ENCODE measurements at places on chromosomes 12 and 14.

DNA sequence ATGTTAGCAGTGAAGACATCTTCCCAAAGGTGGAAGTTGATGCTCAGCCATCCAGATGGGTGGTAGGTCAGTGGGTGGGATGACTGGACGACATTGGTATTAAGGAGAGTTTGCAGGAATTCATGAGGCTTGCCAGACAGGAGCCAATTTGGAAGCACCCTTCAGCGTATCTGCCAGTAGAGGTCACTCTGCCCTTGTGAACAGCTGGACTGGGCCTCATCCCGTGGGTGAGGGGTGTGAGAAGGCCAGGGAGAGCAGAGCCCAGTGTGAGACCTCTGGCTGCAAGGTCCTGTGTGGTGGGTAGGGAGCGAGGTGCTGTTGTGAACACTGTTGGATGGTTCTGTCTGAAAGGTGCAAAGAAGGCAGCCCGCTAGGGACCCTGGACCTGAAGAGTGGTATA lies 37.7 kb downstream of the SLC5A8 start:
- no peak for DNase-seq

- no peak for DNase-seq
These were observed 22.0 kb downstream of the CFL2 start for GRCh38 chr14:34692348-34692747.

DNA sequence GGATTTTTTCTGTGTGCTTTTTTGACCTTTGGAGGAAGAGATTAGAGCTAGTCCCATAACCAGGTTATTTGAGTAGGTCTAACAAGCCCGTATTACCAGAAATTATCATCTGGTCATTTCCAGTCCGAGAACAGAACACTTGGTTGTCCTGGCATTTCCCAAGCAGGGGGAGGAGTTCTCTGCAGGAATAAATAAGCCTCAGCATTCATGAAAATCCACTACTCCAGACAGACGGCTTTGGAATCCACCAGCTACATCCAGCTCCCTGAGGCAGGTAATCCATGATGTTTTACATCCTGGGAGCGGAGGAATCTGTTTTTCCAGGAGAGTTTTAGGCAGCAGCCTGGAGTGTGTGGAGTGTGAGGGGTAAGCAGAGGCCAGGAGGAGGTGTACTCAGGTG lies at the start of gene SERPINA3:
Gene SERPINA3, plus strand, starts transcription at position 218 of the 400 bp plus-strand sequence. CDS start 2,051 bp downstream, outside the sequence.
- no peak for DNase-seq

DNA sequence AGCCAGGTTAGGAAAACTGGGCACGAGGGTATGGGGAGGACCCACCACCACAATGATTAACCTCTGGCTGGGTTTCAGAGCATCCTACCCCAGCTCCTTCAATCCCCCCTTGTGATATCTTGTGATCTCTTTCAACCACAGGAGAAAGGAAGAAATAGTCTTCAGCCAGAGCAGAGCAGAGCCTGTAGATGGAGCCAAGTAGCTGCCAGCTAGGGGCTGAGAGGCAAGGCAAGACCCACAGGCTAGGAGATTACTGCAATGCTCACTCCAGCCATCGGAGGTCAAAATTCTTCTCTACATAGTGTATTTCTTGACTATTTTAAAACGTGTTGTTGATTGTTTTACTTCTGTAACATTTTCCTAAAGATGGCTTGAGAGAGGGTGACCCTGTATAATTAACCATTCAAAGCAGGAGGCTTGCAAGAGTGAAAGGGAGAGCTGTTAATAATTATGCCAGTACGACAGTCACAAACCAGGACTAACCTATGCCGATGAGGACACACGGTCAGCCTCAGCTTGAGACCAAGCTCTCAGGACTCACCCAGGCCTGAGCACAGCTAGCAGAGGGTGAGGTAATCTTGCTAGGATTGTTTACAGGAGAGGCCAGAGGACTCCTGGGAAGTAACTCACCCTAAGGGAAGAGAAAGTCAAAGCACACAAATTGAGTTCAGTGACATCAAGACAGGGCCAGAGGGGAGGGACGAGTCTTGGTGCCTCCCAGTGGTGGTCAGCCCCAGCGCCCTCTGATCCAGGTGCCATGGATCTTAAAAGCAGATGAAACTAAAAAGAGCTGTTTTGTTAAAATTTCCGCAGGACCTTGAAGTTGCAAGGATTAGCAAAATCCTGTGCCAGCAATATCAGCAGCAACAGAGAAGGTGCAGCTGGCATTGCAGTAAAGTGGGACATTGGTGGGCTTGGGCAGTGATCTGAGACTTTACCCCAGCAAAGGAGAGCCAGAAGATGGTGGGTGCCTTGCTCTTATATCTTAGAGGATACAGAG lies 29.8 kb upstream of the CDKN3 start:
- peak; percentile 50 for DNase-seq

DNA sequence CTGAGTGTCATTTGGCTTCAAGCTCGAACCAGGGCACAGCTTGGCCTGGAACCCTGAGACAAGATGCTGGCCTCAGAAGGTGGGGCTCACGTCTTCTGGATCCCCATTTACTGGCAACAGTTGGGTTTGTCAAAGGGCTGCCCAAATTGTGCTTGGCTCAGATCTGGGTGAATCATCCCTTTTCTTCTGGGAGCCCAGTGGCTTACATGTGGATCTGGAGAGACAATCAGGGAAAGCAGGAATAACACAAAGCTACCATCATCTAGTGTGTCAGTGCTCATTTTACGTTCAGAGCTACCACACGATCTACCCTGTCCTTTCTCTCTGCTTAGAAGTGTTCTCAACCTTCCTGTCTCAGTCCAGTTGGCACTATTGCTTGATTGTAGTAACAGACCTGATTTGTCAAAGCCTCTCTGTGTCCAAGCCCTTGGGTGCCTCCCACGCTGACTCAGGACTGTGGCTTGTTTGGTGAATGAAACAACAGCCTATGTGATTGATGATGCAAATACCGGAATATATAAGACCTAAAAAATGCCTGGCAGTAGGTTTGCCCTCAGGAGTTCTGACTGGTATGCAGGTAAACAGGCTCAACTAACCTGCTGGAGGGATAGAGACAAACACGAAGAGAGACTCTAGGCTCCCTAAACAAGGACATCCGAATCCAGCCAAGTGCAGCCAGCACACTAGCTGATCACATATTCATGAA lies 974.3 kb downstream of the VRK1 start:
- no peak for DNase-seq

DNA sequence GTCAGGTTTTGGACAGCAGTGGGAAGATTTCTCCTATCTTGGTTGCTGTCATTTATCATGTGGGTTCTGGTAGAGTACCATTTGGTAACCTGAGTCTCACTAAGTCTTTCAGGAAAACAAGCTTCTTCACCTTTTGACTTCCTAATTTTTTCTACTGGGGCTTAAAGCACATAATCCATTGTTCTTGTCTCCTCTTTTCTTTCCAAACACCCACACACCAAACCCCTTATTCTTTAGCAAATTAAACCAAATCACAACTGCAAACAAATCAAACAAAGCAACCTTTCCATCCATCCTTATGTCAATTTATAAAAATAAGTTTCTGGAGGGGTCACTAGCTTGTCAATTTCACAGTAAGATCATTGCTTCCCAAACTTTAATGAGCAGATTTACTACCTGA lies 84.1 kb downstream of the ATP23 start:
- no peak for DNase-seq

DNA sequence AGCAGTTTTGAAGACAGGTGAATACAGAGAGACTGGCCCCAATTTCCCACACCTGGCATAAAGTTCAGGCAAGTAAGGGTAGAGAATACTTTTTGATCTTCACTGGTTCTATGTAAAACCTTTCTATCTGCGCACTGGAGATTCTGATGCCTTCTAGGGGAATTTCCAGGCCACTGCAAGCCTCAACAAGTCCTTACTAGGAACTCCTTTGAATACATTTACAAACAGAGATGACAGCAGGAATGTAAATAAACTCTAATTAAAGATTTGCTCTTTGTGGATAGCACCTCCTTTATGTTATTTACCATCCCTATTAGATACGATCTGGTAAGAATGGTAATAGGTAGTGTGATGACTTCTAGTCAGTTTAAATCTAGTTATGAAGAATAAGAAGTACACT lies 69.2 kb downstream of the NTN4 start:
- DNase-seq = no peak

GRCh38 chr14:86462193-86462753 lies 932.3 kb downstream of the FLRT2 start:
- DNase-seq = no peak

DNA sequence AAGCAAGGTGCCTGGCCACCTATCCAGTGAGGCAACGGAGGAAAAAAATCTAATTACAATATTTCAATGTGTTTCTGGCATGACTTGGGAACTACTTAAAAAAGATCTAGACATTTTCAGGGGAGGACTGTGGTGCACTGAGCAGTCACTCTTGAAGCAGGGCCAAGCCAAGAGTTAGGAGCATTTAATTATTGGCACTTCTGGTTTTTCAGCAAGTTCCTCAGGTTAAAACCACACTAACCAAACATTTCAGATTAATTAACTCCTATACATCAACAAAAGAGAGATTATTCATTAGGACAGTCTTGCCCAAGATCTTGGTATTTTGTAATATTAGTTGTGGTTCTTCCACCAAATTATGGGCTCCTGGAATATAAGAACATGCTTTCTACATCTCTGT lies 25.6 kb downstream of the PRKAB1 start:
- DNase-seq = no peak

- no peak for DNase-seq
These were observed 71.5 kb upstream of the DAAM1 start for GRCh38 chr14:59116984-59117415.

- no peak for DNase-seq
These were observed 165.4 kb downstream of the DERA start for GRCh38 chr12:16076557-16076956.

GRCh38 chr12:65493913-65494245 lies 215.4 kb downstream of the MSRB3 start:
- no peak for DNase-seq

DNA sequence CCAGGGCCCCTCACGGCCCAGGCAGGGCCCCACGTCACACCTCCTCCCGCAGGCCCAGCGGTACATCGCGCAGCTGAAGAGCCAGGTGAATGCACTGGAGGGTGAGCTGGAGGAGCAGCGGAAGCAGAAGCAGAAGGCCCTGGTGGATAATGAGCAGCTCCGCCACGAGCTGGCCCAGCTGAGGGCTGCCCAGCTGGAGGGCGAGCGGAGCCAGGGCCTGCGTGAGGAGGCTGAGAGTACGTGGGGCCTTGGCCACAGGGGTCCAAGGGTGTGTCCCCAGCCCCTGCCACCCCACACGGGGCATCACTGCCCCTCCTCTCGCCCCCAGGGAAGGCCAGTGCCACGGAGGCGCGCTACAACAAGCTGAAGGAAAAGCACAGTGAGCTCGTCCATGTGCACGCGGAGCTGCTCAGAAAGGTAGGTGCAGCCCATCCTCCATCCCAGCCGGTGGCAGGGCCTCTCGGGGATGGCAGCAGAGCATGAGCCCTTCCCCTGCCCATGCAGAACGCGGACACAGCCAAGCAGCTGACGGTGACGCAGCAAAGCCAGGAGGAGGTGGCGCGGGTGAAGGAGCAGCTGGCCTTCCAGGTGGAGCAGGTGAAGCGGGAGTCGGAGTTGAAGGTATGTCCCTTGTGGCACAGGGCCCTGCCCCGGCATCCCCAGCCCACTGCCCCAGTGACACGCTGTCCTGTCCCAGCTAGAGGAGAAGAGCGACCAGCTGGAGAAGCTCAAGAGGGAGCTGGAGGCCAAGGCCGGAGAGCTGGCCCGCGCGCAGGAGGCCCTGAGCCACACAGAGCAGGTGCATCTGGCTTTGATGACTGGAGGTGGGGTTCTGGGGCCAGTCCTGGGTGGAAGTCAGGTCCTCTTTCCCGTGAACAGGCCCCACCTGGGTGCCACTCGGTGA lies 20.9 kb downstream of the HIP1R start:
- no peak for DNase-seq

DNA sequence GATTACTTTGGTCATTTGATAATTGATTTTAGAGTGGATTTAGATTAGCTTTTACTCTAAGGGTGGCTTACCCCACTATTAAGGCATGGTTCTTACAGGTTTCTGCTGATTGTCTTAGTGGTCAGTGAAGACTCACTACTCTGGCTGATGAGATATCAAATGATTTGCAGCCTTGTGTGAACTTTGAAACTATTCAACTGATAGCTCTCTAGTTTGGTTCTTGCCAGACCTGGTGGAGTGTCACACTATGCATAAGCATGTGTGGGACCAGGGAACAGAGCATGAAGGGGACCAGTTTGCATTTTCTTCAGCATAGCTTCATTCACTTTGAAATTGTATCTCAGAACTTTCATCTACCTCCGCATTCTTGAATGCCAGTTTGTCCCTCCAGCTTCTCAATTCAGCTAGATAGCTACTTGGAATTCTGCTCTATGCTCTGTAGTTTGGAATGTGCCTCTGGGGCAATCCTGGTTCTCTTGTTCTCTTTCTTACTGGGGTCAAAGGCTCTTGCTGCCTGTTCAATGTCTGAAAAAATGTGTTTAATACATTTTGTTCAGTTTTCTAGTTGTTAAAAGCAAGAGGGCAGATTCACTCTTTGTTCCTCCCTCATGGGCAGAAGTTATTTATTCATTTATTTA lies 12.7 kb downstream of the SCYL2 start:
- no peak for DNase-seq

DNA sequence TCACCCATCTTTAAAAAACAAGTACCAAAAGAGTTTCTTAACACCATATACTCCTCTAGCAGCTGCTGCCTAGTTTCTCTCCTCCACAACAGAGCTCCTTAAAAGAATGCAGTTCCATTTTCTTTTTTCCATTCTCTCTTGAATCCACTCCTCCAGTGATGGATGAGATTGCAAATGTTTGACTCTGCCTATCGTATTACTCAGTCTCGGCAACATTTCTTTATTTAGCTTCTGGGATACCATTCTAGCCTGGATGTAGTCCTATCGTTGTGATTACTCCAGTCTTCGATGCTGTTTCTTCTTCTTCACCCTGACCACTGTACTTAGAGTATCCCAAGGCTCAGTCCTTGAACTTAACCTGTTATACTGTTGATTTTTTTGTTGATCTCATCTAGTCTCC lies 30.8 kb downstream of the CAND1 start:
- DNase-seq = no peak

GRCh38 chr12:49705479-49706134 lies 1.6 kb downstream of the FMNL3 start:
- no peak for DNase-seq

DNA sequence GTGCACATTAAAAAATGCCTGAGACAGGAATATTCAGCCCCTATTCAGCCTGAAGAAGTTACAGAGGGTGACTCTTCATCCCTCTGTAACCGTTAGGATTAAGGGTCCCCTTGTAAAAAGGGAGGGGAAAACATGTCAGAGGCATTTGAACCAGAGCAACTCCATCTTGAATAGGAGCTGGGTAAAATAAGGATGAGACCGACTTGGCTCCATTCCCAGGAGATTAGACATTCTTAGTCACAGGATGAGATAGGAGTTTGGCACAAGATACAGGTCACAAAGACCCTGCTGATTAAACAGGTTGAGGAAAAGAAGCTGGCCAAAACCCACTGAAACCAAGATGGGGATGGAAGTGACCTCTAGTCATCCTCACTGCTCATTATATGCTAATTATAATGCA lies 19.9 kb upstream of the MDM1 start:
- DNase-seq = no peak

- DNase-seq = no peak
These were observed 167.3 kb upstream of the RTL1 start for GRCh38 chr14:101070540-101071492.

- DNase-seq = no peak
These were observed 122.7 kb upstream of the IGF1 start for GRCh38 chr12:102603021-102603420.

GRCh38 chr12:92208613-92209121 lies 63.0 kb upstream of the BTG1 start:
- DNase-seq = no peak

All from nucleus accumbens (tissue), 56 donors.